ENCODE measurements at places on chromosomes 2 and 18.
A peak's percentile ranks its signal among the peaks of the same experiment; 100 is the strongest.

DNA sequence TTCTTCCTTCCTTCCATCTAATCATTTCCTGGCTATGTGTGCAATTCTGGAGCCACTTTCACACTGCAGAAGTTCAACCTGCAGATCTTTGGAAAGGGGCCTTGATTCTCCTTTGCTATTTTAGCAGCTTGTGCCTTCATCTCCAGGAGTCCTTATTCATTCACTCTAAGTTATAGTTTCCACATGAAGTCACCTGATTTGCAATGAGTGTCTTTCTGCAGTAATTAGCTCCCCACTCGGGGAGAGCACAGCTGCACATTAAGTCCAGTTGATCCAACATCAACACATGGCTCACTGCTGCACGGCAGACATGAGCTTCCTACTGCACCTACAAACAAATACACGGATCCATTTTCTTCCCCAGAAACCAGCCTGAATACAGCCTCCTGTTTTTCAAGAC is 323.1 kb upstream of the TNP1 start:
- peak; percentile 10 for DNase-seq

DNA sequence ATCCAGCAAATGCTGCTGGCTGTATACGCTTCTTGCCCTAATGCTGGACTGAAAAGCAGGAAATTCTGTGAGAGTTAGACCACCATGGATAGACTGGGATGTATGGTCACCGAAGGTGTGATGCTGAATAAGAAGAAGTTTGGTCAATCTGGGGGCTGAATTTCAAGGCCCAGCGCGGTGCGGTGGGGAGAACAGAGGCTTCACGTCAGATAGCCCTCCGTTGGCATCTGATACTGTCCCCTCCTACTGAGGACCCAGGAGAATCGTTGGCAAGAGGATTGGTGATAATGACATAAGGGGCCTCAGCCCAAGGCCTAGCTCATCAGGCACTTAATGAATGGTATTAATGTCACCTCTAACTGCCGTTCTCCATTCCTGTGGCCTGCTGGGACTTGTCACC is 97.3 kb upstream of the ST3GAL5 start:
- DNase-seq = no peak

- no peak for DNase-seq
Measured at GRCh38 chr2:231914077-231914690, 12.0 kb downstream of the NPPC start.

- DNase-seq = no peak
Measured at GRCh38 chr2:9308186-9308955, 101.8 kb downstream of the ASAP2 start.

GRCh38 chr2:197633109-197633657 is 42.2 kb downstream of the RFTN2 start:
- no peak for DNase-seq

DNA sequence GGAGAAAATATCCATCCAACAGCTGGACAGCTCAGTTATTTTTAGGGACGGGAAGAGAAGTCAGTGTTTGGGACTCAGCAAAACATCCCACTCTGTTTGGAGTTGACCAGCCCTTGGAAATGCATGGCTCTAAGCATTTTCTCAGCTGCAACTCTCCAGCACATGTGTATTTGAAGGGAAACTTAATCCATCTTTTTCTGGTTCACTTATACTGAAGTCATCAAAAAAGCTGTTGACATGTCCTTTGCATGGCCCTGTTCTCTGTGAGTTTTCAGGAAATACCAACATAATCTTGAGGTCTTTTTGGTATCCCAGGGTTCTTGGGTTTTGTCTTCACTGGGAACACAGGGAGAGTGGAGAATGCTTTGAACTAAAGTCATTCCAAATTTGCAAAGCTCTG is 91.9 kb upstream of the CELF4 start:
- no peak for DNase-seq

- DNase-seq = no peak
Measured at GRCh38 chr2:119483395-119483753, 40.9 kb downstream of the SCTR start.

- no peak for DNase-seq
Measured at GRCh38 chr18:70636991-70637390, 348.1 kb downstream of the SOCS6 start.

GRCh38 chr2:37786854-37787253 is 115.4 kb upstream of the CDC42EP3 start:
- no peak for DNase-seq

DNA sequence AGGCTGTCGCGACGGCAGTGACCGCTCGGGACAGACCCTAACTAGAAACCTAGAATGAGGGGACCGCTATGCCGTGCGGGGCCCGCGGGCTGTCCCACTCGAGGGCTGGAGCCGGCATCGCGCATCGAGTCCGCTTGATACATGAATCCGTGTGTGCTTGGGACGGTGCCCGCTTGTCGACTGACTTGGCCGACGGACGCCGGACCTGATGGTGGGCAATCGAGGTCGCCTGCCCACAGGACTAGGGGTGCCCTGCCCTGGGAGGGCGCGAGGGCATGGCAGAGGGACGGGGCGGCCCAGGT is 749 bp upstream of the PTMA start:
- no peak for DNase-seq

GRCh38 chr2:240140511-240140910 is at the start of gene OTOS:
TSS of gene OTOS (minus strand) at chr2:240140658. CDS start at chr2:240140326, 332 bp downstream.
- no peak for DNase-seq

DNA sequence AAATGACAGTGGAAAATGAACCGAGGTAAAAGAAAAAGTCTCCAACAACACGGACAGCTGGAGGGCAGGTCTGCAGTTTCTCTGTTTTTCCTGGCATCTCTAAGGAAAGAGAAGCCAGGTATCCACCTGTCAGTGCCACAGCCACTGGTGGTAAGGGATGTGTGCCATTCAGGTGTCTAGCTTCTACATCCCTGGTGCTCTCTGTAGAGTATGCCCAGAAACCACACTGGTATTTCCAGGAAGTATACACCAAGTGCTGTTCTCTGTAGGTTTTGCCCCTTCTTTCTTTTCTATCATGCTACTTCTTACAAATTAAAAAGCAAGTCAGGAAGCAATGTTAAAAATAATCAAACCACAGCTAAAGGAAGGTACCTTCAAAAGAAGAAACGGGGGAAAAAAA is 7.6 kb upstream of the AGFG1 start:
- no peak for DNase-seq

DNA sequence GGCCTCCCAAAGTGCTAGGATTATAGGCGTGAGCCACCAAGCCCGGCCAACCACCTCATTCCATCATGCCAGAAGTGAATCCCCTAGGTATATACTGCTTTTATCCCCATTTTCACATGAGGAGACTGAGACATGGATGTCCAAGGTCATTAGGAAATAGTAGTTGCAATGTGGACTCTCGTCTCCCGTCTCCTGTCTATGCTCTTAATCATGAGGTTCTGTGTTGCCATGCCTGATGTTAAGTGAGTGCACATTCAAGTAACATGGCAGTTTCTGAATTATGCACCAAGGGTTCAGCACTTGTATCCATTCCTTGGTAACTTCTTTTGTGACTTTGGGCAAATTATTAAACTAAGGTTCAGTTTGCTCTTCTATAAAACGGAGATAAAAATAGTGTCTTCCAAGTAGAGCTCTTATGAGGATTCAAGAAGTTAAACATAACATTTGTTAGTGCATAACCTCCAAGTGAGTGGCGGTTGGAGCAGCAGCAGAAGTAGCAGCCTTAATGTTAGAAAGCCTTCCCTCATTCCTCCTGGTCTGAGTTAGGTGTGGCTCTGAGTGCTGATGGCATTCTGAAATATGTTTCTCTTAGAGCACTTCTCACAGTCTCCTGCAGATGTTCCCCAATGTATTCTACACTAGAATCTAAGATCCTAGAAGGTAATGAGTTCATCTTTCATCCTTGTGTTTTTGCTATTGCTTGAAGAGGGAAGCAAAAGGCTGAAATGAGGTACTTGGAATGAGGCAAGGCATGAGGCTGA is 21.9 kb downstream of the SOCS6 start:
- no peak for DNase-seq

DNA sequence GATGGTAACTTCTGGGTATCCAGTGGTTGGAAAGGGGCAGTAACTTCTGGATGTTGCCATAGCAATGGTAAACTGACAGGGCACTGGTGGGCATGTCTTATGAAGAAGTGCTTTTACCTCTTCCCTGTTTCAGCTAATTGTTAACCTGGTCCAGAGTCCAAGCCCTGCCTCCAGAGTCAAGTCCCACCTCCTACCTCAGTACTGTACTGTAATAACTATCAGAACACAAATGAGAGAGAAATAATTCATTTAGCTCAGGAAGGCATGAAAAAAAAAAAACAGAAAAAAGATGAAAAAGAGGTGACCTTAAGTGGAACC is 237.0 kb downstream of the ZNF804A start:
- no peak for DNase-seq

- DNase-seq = peak; percentile 77
Measured at GRCh38 chr18:69257861-69258458, 142.7 kb upstream of the DOK6 start.

DNA sequence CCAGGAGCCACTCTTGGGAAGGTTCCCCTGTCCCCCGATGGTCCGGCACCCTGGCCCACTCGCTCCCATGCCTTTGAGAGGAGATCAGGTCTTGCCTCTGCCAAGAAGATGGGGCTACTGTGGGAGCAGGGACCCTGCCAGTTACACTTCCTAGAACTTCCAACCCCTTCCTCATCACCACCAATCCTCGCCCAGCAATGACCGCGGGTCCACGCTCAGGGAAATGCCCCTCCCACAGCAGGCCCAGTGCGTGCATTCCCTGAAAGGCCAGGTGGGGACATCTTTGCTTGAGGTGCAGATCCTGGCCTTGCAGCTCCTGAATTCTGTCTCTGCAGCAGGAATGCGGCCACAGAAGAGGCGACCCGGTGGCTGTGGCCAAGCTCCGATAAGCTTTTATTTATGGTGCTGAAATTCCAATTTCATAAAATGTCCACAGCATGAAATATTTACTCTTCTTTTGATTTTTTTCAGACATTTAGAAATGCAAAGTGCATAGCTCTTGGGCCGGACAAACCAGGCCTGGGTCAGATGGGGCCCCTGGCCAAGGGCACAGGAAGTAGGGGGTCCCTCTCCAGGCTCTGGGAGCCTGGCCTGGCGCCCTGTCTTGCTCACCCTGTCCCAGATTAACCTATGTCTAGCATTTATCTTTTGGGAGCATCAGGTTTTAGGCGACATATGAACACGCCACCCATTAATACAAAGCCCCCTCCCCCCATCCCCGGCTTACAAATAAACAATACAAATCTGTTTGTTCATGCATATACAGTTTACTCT is 29.8 kb downstream of the PXDN start:
- no peak for DNase-seq

DNA sequence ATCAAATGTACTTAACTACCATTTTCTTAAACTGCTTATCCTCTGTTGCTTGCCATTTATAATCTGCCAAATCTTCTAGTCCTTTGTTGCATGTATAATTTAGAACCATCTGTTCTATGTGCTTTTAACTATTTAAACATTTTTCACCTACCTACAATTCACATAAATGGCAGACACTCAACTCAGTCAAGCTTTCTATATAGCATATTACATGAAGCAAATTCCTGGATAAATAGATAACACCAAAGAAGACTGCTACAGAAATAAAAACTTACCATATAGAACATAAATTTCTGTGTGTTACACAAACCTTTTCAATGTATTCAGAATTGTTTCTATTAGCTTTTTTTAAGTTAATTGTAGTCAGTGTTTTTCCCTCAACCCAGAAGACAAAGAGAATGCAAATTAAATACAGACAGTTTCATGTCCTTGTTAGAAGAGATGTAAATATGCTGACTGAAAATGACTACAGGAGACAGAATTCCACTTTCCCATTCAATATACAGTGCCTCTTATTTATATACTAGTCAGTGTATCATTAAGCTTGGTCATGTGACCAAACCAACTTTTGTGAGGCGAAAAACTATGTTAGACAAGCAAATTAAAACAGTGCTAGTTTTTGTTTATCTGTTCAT is 2.6 kb downstream of the BAZ2B start:
- DNase-seq = peak; percentile 61

GRCh38 chr18:54250846-54251261 is 18.5 kb upstream of the POLI start:
- DNase-seq = no peak

DNA sequence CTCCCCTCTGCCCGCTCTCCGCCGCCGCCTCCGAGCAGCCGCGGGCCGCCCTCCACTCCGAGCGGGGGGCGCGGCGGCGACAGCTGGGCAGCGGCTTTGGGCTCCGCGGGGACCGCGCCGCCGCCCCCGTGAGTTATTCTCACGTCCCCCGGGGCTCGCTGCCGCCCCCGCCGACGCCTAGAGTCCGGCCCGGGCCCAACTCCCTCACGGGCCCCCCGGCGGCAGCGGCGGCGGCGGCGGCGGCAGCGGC is 645 bp downstream of the MIB1 start:
- no peak for DNase-seq

DNA sequence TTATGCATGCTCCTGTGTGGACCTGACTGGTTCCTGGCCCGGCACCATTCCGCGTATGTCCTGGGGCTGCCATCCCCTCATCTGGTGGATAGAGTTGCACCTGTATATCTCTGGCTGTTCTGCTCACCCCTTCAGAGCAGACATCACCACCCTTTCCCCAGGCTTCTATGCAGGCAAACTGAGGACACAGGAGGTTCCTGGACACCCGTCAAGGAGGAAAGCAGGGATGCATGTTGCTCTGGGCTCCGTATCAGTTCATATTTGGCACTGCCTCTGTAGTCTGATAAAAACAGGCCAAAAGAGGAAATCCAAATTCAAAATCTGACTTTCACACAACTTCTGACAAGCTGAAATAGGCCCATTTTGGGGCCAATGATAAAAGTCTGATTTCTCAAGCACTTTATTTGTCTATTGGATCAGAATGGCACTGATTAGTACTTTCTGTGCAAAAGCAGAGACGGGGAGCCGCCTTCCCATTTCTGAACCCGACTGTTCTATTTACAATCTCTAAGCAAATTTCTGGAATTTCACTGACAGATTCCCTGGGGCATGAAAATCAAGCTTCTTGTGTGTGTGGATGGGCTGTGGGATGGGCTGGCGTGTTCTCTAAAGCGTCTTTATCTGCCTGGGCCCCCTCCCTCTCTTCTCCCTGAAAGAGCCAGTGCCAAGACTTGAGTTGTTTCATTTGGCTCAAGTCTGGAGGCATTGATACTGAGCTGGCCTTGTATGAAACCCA is 96.9 kb downstream of the SETBP1 start:
- no peak for DNase-seq

GRCh38 chr2:136117391-136117841 is 533 bp downstream of the CXCR4 start:
- DNase-seq = peak; percentile 56

DNA sequence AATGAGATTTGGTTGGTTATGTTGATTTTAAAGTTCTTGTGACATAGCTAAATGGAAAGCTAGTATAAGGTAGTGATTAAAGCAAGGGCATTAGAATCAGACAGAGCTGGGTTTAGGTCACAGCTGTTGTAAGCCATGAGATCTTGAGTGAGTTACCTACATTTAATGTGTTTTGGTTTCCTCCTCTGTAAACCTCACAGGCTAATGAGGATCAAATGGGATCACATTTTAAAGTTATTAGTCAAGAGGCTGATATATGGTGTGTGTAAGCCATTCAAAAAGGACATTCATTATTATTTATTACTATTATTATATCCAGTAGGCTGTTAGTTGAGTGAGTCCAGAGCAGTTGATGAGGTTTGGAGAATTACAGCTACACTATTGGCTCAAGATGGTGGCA is 416.2 kb downstream of the IRS1 start:
- DNase-seq = no peak

GRCh38 chr2:104444392-104444791 is 409.5 kb upstream of the POU3F3 start:
- no peak for DNase-seq

- no peak for DNase-seq
Measured at GRCh38 chr2:211401328-211401727, 844.9 kb downstream of the CPS1 start.

- DNase-seq = no peak
Measured at GRCh38 chr2:156541706-156542105, 105.5 kb downstream of the GPD2 start.

All from A673 (cell line).